ENCODE measurements at places on chromosomes 11 and 22.

- no peak for DNase-seq
Observed at GRCh38 chr11:83649528-83649855, 363.3 kb upstream of the CCDC90B start.

- no peak for DNase-seq
Observed at GRCh38 chr22:27900153-27900552, 18.9 kb downstream of the PITPNB start.

DNA sequence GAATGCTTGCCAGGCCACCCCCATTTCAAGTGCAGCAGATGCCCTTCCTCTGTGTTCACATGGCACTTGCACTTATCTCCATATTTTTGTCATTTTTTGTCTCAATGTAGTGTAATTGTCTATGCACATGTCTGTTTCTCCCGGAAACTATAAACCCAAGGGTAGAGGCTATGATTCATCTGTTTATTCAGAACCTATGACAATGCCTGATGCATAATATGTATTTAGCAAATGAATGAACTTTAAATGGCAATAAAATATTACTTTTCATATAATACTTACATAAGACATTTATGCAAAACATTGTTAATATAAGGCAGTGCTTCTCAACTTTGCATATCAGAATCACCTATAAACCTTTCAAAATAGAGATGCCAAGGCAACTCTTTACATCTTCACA lies 6.7 kb downstream of the PAK1 start:
- DNase-seq: no peak

- no peak for DNase-seq
Observed at GRCh38 chr11:57474803-57475115, 14.4 kb downstream of the RTN4RL2 start.

DNA sequence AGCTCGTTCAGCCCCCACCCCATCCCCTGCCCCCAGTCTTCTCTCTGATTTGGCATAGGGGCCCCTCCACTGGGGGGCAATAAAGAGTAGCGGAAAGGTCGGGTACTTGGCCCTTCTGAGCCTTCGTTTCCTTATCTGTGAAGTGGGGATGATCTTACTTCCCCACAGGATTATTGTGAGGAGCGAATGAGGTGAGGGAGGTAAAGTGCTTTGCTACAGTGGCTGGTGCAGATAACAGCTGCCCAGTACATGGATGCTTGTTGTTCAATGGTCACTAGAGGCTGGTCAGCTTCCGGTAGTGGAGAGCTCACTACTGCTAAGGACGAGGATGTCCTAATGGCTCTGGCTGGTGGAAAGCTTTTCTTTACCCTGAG lies 101.2 kb downstream of the CEP164 start:
- no peak for DNase-seq
